ENCODE measurements at places on chromosomes 7 and 10.

GRCh38 chr7:132004529-132004928, 448.1 kb upstream of the PODXL start:
- DNase-seq, result no peak

GRCh38 chr10:18020523-18020922, 68.8 kb downstream of the SLC39A12 start:
- no peak for DNase-seq

DNA sequence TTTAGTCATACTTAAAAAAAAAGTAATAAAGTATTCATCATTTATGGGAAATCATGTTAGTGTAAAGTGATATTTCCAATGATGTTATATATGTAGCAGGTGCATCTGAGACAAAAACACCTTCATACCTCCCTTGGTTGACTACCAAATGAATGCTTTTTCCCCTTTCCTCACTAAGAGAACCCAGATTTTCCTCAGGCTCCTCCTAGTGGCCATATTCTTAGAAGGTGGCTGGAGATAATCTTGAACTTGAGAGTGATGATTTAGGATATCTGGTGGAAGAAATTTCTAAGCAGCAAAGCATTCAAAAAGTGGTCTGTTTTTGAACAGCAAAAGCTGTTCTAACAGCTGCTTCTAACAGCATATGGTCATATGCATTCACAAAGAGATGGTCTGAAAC, 16.8 kb upstream of the DNAH11 start:
- no peak for DNase-seq

- no peak for DNase-seq
These were observed 64.0 kb downstream of the C10orf143 start for GRCh38 chr10:130046591-130046990.

- no peak for DNase-seq
These were observed 27.5 kb upstream of the AMZ1 start for GRCh38 chr7:2660359-2661095.

DNA sequence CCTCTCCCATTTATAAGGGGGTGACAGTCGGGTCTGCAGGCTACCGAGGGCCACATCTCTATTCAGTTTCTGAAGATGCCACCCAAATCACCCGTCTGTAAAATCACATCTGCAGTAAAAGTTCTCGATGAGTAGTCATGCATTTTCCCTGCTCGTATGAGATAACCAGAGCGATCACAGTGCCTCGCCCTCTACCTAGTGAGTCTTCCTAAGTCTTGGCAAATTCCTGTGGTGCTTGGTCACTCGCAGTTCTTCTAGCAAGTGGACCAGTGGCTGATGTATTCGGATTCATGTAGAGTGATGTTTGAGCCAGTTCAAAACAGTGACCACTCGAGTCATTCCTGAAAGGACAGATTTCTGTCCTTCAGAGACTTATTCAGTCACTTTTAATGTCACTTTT, 44.9 kb downstream of the INSYN2A start:
- no peak for DNase-seq

- DNase-seq, result no peak
These were observed 161.3 kb upstream of the PCDH15 start for GRCh38 chr10:54962134-54962900.

DNA sequence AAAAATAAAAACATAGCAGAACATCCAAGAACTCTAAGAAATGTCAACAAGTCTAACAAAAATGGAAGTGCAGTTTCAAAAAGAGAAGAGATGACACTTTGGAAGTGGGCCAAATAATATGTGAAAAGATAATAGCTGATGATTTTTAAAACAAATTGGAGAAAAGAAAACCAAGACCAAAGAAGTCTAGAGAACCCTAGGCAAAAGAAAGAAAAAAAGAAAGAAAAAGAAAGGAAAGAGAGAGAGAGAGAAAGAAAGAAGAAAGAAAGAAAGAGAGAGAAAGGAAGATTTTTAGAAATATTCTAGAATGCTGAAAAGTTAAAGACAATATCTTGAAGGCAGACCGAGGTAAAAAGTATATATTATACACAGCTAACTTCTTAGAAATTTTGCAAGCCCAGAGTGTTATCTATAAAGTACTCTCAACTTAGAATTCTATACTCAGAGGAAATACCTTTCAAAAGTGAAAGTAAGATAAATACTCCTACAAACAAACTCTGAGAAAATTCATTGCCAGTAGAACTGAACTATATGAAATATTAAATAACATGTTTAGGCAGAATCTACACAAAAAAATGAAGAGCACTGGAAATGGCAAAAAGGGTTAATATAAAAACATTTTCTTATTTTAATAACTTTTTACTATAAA, 138.7 kb upstream of the SMIM30 start:
- DNase-seq, result no peak

GRCh38 chr7:45435846-45436245, 138.3 kb upstream of the ADCY1 start:
- DNase-seq, result no peak

Measured in left renal cortex interstitium (tissue), 4 donors.